ENCODE measurements at places on chromosomes 16 and 17. TPM values are rescaled to one million over a fixed set of nuclear protein-coding genes. Genes with fewer than 3 reads are reported as not detected.

The PMP22 gene
- total RNA-seq, result 37.7 TPM

The XAF1 gene
- 3.6 TPM for total RNA-seq

DNA sequence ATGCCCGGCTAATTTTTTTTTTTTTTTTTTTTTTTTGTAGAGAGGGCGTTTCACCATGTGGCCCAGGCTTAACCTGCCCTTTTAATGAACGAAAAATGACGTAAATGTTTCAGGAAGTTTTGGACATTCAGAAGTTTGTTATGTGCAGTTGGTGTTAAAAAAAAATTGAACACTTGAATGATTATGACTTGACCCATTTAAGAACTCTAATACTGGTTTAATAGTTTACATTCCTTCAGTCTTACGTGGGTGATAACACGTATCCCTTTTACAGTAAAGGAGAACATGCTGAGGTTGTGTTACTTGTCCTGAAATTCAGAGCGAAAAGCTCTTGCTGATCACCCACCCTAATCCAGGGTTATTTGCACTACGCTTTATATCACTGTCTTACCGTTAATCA is 1.7 kb downstream of the MLYCD start:
- no peak for DNase-seq

DNA sequence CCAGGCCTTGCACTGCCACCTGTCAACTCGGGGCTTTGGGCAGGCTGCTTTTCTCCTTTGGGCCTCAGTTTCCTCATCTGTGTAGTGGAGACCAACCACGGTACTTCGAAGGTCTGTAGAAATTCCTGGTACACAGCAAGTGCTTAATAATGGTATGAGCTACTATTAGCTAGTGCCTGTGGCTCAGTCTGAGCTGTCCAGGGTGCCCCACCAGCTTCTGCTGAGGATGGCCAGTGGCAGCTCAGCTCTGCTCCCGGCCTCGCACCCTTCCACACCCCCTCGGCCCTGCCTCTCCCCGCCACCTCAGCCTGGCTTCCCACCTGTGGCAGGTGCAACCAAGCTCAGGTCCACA is 26.2 kb upstream of the PLCG2 start:
- DNase-seq, result no peak

GRCh38 chr16:2881783-2882649 is 999 bp upstream of the FLYWCH2 start:
- DNase-seq, result no peak

- no peak for DNase-seq
These were observed 443.8 kb upstream of the EEF2KMT start for GRCh38 chr16:5541356-5541755.

The OR4D1 gene
- not detected for total RNA-seq

GRCh38 chr16:65323655-65324237 is 201.9 kb upstream of the CDH11 start:
- DNase-seq, result no peak

GRCh38 chr17:77802333-77802615 is 156.2 kb upstream of the TNRC6C start:
- DNase-seq, result no peak

DNA sequence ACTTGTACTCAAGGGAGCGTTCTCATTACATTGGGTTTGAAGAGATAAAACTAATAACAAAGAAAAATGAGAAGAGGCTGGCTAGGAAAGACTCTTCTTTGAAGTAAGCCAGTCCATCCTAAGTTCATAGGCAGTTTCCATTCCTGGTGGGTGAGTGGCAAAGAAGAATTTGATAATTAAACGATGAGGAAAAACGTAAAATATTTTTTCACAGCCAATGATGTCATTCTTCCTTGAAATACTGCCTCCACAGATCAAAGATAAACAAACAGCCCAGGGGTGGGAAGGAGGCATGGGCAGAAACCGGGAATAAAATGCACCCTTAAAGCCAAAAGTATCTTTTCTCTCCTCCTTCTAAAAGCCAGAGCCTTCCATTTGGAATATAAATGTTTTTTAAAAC is 346.6 kb downstream of the PMP22 start:
- peak; percentile 32 for DNase-seq

DNA sequence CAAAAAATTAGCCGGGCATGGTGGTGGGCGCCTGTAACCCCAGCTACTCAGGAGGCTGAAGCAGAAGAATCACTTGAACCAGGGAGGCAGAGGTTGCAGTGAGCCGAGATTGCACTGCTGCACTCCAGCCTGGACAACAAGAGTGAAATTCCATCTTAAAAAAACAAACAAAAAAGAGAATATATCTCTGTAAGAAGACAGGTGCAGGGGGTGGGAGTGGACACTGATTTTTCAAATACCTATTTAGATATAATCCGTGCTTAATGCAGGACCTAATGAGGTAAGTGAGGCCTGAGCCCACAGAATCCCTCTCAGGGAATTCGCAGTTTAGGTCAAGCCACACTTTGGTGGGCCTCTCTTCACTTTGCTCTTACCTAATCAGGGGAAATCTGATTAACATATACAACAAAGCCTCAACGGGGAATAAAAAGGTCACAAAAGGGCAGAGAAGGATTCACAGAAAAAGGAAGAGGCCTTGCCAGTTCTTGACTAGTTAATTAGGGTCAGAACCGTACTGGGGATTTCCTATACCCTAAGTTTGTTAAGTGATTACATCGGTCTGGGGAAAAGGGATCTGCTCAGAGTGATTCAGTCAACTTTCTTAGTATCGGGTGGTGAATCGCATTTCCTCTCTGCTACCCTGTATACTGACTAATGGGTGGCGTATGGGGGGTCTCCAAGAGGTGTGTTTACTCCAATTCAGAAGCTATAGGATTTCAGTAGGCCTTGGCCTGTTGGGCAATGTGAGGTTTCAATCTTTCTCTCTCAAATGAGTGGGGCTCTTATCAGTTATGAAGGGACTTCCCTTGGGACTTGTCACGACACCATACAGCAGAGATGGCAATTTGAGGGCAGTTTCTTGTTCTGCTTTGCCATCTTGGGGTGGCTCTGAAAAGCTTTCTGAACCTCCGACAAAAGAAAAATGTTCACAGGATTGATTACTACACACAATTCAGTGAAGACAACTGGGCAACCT is 1.9 kb upstream of the NFAT5 start:
- peak; percentile 39 for DNase-seq

The PERCC1 gene
- not detected for total RNA-seq

The CLDN7 gene
- total RNA-seq, result 0.42 TPM

GRCh38 chr16:28845293-28845692 is 855 bp downstream of the TUFM start:
- no peak for DNase-seq

The IRX5 gene
- total RNA-seq, result 5.0 TPM

- DNase-seq, result no peak
These were observed 415.9 kb upstream of the ERCC4 start for GRCh38 chr16:13503960-13504635.

The TSPOAP1 gene
- 0.22 TPM for total RNA-seq

- DNase-seq, result no peak
These were observed 25.9 kb upstream of the CACNG4 start for GRCh38 chr17:66938656-66939055.

- peak; percentile 65 for DNase-seq
These were observed 25.0 kb downstream of the TEX14 start for GRCh38 chr17:58666858-58667267.

GRCh38 chr17:61474235-61474927 is 22.2 kb downstream of the TBX4 start:
- peak; percentile 58 for DNase-seq

DNA sequence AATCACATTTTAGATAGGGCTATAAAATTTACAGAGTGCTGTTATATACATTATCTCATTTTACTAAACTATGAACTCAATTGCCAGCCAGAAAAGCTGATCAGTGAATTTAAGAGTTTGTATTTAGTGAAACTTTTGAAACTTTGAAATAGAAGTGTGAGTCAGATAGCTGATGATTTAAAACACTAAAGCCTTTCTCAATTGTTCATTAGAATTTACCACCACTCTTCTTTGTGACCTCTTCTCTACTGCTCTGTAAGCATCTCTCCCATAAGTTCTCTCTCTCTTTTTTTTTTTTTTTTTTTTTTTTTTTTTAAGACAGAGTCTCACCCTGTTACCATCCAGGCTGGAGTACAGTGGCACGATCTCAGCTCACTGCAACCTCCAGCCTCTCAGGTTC is 43.7 kb downstream of the GOSR1 start:
- DNase-seq, result no peak

- DNase-seq, result no peak
These were observed 66.6 kb upstream of the CPHXL start for GRCh38 chr16:75792771-75793492.

DNA sequence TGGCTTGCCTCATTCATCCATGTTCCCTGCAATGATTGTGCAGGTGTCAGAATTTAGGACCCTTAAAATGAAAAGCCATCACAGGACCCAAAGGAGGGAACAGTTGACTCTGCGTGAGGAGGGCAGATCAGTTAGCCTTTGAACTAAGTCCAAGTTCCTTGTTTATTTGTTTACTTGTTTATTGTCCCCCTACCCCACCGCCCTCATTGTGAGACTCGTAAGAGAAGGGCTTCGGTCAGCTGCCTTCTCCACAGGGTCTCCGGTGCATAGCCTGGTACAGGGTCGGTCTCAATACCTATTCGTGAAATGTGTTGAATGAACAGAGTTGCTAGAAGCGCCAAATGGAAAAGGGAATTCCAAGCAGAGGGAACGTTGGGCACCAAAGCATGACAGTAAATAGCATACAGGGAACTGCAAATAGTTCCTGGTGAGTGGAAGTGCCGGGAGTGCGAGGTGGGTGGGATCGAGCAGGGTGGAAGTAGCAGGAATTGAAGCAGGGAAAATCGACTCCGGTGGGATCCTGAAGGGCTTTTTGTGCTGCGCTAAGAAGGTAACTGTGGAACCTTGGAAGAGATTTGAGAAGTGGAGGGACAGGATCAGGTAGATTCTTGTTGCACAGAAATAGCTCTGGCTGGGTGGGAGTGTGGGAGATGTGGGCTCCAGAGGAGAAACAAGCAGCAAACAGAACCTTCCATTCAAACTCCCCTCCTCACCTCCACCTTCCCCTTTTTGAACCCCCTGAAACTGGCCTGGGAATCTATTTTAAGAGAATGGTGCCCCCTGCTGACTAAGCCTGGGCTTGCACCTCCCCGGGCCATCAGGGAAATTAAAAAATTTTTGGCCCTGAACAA is 12.7 kb downstream of the SLC35B1 start:
- no peak for DNase-seq

DNA sequence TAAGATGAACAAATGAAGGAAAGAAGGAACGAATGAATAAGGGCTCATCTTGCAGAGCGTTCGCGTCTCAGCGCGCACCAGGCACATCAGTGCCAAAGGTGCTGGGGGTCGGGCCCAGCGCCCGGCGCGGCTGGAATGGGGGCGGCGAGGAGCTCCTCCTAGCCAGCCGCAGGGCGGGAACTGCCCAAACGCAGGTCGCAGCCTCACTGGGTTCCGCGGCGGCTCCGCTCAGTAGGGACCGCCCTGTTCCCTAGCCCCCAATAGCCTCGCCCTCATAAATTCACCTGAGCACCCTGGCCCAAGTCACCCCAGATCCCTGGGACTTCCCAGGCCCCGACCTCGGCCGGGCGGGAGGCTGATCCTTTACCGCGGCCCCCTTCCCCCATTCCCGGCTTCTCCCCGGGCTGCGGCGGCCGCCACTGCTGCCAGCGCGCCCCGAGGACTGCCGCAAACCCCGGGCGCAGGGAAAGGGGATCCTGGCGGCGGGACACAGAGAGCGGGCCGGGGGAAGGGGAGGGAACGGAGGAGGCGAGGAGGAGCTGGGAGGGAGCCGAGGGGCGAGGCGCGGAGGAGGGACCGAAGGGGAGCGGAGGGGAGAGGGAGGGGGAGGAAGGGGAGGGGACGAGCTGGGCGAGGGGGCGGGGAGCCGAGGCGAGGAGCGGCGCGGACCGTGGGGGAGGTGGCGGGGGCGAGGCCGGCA is 377 bp upstream of the CRHR1 start:
- DNase-seq, result no peak

GRCh38 chr17:40485851-40486521 is 15.4 kb downstream of the TNS4 start:
- DNase-seq, result peak; percentile 98

The SCNN1G gene
- not detected for total RNA-seq

DNA sequence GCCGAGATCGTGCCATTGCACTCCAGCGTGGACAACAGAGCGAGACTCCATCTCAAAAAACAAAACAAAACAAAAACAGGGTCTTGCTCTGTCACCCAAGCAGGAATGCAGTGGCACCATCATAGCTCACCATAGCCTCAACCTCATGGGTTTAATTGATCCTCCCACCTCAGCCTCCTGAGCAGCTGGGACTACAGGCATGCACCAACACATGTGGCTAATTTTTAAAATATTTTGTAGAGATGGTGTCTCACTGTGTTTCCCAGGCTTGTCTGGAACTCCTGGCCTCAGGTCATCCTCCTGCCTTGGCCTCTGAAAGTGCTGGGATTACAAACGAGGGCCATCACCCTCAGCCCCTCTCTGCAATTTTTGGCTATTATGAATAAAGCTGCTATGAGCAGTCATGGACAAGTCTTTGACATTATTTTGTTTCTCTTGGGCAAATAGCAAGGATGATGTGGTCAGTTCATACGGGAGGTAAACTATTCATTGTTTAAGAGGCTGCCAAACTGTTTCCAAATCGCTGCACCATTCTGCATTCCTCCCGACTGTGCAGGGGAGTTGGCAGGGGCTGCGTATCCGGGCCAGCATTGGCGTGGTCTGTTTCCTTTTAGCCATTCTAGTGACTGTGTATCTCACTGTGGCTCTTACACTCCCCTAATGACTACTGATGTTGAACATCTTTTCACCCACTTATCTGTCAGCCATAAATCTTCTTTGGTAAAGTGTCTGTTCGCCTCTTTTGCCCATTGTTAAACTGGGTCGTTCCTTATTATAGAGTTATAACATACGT is 21.1 kb downstream of the EIF4A3 start:
- peak; percentile 19 for DNase-seq

DNA sequence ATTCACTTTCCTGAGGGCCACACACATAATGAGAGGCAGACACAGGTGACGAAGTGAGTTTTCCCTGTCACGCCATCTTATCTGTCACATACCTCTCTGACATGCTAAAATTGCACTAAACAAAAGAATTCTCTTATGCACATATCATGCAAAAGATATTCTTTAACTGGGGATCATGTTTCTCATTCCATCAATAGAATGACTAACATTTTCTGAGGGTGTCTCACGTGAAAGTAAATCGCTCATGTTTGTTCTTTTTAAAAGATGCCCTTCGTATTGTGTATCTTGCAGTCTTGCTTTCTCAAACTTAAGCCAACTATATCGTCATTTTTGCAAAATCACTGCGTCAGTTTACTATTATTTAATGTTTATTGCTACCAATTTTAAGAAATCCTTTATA is 306.4 kb downstream of the WWOX start:
- DNase-seq, result no peak

- DNase-seq, result no peak
These were observed 12.3 kb downstream of the XYLT2 start for GRCh38 chr17:50358177-50358576.

DNA sequence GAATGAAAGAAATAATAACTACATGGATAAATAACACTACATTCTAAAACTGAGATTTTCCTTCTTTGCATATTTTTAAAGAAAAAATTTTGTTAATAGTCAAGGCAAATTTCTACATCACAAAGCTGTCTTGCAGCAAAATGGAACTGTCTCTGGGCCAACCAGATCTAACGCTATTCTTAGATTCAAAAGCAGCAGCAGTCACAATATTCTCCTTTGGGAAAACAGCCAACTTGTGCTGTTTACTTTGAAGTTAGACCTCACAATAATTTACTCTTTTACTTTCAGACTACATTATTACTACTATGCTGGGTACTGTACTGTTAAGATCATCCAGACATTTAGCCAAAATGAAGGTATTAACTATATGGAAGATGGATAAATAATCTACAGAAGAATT is 189.1 kb downstream of the CEP112 start:
- DNase-seq, result no peak

Measured in HFFc6 (cell line).